ENCODE measurements at places on chromosomes 12 and 14.

DNA sequence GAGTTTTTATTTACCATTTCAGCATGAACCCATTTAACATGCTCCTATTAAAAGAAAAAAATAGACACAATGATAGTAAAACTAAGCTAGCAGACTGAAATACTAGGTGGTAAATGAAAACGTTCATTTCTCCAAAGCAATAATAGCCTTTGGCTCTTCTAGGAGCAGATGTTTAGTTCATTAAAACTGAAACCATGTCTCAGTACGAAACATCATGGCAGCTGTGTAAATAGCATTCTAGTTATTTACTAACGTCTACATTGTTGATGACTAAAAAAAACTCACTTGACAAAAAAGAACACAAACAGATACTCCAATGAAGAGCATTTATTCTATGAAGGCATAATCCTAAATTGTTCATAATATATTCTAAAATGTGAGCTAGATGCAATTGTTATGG is 17.9 kb downstream of the RECQL start:
- DNase-seq: no peak

GRCh38 chr14:40122968-40123648 is 690.9 kb upstream of the FBXO33 start:
- no peak for DNase-seq

DNA sequence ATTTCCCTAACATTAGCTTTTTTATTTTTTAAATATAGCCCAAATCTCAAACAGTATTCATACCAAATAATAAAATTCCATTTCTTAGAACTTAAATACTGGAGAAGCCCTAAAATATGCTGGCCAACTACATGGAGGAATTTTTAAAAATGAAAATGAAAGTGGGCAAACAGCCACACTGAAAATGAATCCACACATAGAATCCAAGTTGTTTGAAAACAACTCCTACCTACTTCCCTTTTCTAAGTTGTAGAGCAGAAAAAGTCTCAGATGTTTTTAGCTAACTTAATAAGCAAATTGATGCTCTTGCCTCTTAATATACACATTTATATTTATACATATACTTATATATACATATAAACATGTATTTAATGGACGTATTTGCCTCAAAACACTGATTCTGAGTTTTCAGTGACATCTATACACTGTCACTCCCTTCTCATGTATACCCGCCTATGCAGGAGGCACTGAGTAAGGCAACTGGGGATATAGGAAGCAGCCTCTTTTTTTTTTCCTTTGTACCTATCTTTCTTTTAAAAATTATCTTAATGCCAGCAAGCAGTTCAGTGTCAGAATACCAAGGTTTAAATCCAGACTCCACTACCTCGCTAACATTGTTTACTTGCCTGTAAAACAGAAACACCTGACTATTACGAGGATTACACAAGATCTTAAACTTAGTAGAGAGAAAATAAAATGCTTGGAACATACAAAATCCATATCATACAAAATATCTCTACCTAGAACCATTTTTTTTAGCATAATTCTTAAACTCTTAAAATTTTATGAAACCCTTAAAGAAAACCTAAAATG is 13.3 kb downstream of the DICER1 start:
- no peak for DNase-seq

GRCh38 chr12:12700254-12700653 is 4.3 kb upstream of the GPR19 start:
- no peak for DNase-seq

- DNase-seq: no peak
These were observed 45.8 kb upstream of the FGD4 start for GRCh38 chr12:32353540-32353939.

DNA sequence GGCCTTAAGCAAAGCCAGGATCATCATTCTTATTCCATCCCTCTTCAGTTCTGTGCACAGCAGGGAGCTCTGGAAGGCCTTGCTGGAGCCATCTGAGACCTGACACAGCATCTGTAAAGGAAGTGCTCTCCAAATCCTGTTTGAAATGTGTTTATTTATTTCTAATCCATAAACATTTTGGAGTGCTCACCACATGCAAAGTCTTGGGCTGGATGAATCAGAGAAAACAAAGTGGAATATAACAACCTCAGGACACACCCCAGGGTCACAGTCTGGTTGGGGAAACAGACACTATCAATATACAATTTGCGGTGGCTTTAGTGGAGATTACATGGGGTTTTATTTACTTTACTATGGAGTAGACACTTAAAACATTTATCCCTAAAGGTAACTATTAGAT is 54.3 kb downstream of the BMP4 start:
- no peak for DNase-seq

- no peak for DNase-seq
These were observed 258.3 kb downstream of the FOXN3 start for GRCh38 chr14:89158701-89159100.

GRCh38 chr14:70962935-70963334 is 55.7 kb downstream of the PCNX1 start:
- no peak for DNase-seq

DNA sequence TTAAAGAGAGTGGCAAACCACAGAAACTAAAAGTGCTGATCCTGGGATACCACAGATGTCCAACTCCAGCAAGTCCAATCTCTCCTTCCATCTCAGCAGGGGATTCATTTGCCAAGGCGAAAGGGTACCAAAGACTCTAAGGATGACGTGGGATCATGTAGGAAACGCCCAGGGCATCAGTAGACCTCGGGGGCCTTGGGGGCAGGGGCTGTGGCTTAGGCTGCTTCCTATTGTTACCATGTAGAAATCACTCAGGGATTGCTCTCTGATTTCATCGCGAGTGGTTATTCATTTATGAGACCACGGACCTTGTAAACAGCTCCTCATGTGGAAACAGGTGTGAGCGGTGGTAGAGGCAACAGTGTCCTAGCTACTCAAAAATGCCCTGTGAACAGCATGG is 149.3 kb upstream of the FKBP4 start:
- no peak for DNase-seq

GRCh38 chr12:12685305-12685704 is 10.7 kb downstream of the GPR19 start:
- DNase-seq: no peak

GRCh38 chr12:90695415-90695814 is 259.6 kb downstream of the CCER1 start:
- no peak for DNase-seq

DNA sequence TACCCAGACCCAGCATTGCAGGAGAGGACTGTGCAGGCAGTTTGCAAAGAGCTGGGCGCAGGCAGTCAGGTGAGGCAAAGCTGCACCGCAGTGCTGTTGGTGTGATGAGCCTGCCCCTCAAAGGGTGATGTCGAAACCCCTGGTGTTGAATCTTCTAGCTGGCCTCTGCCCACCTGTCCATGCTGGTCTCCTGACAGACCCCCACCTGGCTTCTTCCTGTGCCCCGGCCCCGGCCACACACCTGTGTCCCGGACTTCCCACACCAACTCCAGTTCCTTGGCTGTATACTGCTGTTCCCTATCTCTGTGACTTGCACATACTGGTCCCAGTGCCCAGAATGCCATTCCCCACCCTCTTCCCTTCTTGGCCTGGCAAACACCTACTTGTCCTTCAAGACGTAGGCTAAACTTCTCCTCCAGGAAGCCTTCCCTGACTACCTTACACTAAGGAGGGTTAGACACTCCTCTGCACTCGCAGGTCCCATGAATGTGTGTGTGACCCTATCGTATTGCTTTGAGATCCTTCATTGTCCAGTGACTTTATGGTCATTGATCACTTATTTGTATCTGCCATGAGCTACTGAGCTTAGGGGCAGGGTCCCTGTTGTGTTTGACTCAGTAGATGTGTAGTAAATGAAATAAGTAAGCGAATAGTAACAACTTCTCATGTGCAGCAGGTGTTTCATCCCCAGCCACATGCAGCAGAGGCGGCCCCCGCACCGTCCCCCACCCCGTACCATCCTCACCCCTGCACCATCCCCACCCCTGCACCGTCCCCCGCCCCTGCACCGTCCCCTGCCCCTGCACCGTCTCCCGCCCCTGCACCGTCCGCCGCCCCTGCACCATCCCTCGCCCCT is 37.4 kb downstream of the ESRRB start:
- DNase-seq: no peak

GRCh38 chr12:104799458-104799857 is 158.6 kb downstream of the SLC41A2 start:
- no peak for DNase-seq

DNA sequence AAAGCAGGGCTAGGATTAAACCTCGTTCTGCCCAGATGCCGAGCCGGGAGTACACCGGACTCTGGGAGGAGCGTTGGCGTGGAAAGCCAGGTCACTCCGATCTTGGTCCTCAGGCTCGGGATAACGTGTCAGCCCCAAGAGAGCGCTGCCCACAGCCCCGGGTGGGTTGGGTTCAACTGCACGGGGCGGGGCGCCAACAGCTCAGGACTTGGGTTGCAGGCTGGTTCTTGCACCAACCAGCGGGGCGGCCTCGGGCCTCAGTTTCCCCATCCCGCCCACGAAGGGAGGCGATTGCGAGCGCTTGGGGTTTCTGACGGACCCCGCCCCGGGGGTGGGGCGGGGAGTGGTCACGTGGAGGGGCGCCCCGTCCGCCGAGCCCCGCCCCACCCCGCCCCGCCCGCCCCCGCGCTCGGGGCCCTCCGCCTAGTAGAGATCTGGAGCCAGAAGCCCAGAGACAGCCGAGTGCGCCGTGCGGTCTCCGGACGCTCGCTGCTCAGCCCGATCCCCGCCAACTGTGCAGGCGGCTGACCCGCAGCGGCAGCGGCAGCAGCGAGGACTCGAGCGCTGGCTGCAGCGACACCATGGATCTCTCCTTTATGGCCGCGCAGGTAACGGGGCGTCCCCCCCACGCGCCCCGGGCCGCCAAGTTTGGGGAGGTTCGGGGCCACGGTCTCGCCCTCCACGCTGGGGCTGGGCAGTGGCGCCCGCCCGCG is at the start of gene C14orf132:
Gene C14orf132, plus strand, starts transcription at position 443 of the 713 bp plus-strand sequence. Its CDS starts 139 bp downstream, at position 582.
- DNase-seq: peak; percentile 56

DNA sequence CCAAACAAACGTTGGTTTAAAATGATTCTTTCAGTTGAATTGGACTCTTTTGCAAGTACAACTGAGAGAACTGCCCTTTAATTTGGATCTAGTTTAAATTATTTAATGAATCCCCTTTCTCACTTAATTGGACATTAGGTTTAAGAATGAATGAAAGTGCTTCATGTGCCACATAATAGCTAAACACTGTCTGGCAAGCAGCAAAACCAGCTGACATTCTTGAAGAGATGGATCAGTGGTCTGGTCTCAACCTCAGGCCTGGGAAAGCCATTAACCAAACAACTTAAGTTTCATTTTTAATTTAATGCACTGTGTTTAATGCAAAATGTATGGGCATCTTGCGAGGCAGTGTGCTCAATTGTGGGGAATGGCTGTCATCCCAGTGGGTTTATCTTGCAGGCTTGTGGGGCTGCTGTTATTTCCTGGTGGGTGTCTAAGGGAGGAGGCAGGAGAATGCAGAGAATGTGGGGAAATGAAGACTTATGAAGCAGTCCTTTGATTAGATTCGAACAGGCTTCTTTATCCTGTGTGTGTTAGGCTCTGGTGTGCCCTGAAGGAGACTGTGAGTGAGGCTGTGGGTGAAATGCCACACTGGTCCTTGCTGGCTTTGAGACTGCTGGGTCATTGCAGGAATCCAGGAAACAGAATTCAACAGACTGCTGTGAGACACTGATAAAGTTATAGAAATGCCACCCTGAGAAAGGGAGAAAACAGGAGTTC is 144.1 kb upstream of the PELI2 start:
- DNase-seq: no peak

GRCh38 chr12:6684609-6685008 is 4.6 kb downstream of the ZNF384 start:
- peak; percentile 52 for DNase-seq

DNA sequence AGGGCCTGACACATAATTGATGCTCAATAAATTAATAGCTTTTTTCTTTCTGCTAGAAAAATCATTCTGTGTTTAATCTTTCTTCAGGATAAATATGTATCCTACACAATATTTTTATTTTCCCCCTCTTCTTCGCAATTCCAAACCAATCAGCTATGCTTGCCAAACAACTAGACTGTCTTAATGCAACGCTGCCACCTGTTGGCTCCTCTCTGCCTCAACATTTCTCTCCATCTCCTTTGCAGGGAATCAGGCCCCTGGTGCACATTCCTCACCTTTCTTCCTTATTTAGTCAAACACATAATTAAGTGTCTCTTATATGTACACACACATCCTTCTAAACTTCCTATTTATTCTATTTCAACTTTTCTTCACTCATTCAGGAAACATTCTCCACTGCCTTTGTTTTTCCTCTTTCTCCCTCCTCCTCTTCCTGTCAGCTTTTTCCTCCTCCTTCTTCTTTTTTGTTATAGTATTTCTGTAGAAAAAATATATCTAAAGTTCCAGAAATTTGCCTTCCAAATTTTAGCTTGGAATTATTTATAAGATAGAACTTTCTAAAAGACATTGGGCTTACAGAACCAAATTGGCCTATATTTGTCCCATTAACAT is 406.0 kb downstream of the PRKD1 start:
- DNase-seq: no peak

DNA sequence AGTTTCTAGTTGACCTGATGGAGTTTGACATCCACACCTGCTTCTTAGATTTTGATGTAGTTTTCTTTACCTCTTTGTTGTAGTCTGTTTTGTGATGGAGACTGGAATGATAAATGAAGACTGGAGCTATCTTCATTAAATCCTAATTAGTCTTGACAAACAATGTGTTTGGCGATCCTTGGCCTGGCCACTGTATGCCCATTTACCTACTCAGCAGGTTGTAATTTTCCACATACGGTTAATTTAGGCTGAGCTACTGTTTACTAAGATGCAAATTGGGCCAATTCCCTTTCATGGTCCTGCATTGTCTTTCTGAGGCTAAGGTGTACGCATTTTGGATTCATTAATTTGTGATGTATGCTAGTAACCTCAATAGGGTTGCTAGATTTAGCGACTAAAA is at the start of gene TAS2R7:
Gene TAS2R7, minus strand, starts transcription at position 41 of the 400 bp plus-strand sequence. CDS start 57 bp downstream, outside the sequence.
- DNase-seq: no peak

Data from activated CD4-positive, alpha-beta memory T cell treated with anti-CD3 and anti-CD28 coated beads, Interleukin-2, amount 10 ng/mL, durations not matched to agents 7 days and 5 days (primary cell).